Esophagus mucosa (tissue), 1 donor: ENCODE measurements at places on chromosomes 11 and 22.

DNA sequence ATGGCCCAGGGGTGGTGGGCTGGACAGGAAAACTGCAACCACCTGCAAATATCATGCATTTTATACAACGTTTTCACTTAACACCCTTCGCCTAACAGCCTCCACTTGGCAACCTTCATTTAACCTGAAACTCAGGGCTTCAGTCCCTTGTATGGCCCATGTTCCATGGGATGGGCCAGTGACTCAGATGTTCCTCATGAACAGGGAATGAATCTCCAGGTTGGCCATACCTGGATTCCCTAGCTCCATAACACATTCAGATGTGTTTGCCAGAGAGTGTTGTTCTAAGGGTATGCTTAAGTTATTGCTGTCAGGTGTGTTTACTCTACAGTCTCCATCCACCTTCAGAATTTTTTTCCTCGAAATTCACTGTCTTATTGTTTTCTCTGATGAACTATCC is 316.9 kb downstream of the JRKL start:
- no peak for ATAC-seq

DNA sequence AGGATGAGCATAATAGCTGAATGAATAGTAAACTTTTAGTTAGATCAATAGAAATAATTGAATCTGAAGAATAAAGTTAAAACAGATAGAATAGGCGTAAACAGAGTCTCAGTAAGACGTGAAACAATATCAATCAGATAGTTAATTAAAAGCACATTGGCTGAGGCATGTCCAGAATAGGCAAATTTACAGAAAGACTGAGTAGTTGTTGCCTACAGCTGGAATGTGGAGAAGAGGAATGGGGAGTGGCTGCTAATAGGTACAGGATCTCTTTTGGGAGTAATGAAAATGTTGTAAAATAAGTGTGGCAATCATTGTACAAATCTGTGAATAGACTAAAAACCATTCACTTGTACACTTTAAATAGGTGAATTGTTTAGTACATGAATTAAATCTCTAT is 36.3 kb upstream of the ME3 start:
- no peak for ATAC-seq

- no peak for ATAC-seq
Measured at GRCh38 chr11:74844072-74844471, 95.4 kb downstream of the RNF169 start.

- no peak for ATAC-seq
Measured at GRCh38 chr11:130582981-130583380, 134.5 kb downstream of the ADAMTS15 start.
